Stimulated activated CD4-positive, alpha-beta T cell treated with anti-CD3 and anti-CD28 coated beads, Interleukin-12 subunit alpha, Interleukin-12 subunit beta, amount 100 ng/mL, for 24 hours (primary cell): ENCODE measurements at places on chromosomes 7 and 10.

DNA sequence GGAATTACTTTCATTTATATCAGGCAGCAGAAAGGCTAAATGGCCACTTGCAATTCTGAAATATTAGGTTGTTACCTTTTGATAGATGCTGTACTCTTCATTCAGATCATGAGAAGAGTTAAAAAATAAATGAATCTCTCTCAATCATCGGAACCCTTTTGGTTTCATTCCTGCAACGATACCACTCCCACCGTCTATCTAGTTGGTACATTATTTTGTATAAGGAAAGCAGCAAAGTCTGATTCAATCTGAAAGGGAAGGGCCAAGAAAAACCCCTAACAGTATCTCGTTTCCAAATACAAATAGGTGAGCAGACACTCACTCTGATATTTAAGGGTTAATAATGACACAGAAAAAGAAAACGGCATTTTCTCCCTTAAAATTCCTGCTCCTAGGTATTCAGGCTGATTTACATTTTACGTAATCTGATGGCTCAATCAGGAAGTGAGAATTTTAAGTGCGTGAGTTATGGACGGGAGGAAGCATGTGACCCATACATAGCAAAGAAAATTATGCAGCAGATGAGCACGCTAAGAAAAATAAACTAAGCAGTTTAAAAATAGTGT lies 209.4 kb upstream of the KLF14 start:
- no peak for DNase-seq

DNA sequence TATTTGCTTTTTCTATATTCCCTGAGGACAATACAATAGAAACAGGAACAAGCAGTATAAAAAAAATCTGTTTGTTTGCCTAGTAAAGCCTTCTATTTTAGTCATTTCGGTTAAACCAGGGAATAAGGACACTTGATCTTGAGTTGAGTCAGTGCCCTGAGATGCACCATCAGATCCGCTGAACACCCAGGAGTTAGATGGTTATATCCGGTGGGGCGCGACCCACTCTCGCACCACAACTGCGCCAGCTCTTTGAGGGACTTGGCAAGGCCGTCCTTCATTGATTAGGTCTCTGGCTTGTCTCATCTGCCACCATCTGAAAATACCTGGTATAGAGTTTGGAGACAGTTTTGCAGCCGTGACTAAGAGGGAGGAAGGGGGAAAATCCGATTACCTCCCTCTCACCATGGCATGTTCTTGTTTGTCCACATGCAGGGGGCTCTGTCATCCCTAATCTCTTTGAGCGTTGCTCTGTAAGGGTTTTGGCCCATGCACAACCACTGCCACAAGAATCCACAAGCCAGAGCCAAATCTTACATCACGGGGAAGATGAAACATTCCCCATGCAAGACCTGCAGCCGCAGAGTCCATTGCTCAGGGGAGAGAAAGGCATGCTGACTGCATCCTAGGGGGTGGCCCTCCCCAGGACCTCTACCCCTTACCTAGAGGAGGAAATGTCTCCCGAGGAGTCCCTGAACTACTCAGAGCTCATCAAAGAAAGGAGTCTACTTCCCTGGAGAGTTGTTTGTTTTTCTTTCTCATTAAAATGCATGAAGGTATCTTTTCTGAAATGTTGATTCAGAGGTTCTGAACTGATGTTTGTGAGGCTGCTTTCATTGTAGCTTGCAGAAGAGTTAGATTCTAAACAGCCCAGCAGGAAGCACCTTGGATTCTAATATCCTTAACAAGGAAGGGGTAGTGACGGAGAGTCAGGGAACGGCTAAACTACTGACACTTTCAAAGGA lies 101.6 kb upstream of the FAM171A1 start:
- no peak for DNase-seq

DNA sequence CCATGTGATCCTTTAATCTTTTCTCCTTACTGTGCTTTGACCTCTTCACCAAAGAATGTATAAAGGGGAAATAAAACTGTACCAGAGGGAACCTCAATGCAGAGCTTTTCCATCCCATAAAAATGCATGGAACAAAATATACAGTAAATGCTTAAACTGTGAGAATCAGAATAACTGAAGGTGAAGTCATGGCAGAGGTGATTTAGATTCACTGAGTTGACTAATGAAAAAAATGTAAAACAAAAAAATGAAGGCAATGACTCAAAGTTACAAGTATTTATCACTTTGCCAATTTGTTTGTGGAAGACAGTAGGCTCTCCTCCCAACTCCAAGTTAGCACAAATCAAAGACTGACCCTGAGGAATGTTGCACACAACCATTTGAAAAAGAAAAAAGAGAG lies 1331.6 kb upstream of the SORCS1 start:
- DNase-seq, result no peak

DNA sequence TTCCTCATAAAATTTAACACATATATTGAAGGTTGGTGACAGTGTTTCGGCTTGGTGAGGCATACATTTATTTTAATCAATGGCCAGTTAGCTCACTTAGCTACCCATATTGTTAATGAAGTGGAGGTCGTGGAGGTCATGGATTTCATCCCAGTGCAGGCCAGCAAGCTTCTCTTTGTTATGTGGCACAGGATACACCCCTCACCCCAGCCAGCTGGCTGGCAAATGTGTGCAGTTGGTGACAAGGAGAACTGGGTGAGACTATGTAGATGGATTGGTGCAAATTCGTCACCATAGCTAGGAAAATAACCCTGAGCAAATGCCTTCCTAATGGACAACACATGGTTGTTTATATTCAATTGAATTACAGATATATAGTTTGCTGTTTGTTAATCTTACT lies 50.5 kb upstream of the FOXP2 start:
- DNase-seq, result no peak

- DNase-seq, result no peak
Observed at GRCh38 chr10:5373307-5373706, 8.5 kb downstream of the UCN3 start.

DNA sequence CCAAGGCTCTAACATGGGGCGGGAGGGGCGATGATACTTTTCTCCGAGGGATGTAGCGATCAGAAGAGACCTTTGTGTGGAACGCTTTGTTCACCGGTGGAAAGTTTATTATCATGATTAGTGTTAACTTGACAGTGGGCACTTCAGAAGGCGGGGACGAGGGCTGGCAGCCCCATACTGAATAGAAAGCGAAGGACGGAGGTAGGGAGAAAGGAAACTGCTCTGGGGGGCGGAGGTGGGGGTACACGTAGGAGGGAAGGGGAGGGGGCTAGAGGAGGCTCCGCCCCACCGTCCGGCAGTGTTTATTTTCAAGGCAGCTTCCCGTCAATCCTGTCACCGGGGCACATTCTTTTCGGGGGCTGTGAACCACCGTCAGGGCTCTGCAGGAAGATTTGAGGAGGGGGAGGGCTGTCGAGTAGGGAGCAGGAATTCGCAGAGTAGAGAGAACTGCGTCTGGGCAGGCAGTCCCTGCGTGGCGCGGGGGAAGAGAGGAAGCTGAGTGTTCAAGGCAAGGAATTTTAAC lies 9.4 kb upstream of the NKX2-3 start:
- no peak for DNase-seq

- DNase-seq, result no peak
Observed at GRCh38 chr10:114022766-114023597, 20.7 kb upstream of the ADRB1 start.

GRCh38 chr10:12790270-12790669 lies 211.2 kb downstream of the CCDC3 start:
- DNase-seq, result no peak

- no peak for DNase-seq
Observed at GRCh38 chr10:48639632-48640031, 34.8 kb upstream of the ARHGAP22 start.

DNA sequence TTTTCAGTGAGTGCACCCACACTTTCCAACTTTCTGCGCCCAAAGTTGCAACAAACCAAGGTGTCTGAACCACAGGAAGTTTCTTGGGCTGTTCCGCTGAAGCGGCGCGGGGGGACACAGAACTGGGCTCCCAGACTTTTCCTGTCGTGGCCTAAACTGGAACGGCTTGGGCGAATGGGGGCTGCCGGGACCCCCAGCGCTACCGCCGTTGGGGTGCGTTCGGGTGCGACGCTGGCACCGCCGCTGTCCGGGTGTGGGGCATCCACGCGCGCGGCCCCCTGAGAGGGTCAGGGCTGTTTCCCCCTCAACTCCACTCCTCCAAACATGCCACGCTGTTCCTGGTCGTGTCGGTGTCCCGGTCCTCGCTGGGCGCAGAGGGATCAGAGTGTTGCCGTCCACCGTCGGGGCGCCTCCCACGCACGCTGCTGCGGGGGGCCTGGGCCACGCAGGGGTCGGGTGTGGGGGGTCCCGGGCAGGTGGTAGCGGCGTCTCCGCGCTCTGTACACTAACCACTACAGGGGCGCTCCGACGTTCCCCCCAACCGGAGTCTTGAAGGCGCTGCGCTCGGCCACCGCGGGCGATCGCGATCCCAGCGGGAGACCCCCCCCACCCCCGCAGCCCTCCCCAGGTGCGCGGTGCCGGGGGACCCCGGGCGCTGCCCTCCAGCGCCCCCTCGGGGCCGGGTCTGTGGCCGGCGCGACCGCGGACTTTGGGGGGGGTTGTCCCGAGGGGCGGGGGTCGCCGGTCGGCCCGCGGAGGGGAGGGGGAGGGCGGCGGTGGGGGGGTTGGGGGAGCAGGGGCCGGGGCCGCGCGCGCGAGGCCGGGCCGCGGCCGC lies 2.2 kb upstream of the CUX1 start:
- DNase-seq, result peak; percentile 40

- DNase-seq, result no peak
Observed at GRCh38 chr7:55046582-55047342, 27.9 kb downstream of the EGFR start.

- no peak for DNase-seq
Observed at GRCh38 chr10:123355748-123356481, 201.7 kb downstream of the BUB3 start.

DNA sequence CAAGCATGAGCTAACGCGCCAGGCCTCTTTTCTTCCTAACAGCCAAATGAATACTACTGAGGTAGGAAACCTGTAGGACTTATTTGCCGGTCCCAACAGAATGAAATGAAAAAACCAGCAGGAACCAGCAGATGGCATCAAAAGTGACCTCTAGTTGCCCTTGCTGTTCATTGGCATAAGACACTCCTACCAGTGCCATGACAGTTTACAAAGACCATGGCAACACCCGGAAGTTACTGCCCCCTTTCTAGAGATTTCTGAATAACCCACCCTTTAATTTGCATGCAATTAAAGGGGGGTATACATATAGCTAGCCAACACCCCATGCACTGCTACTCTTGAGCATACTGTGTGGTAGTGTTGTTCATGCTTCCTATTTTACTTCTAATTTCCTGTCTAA lies 65.2 kb downstream of the ATE1 start:
- DNase-seq, result no peak

DNA sequence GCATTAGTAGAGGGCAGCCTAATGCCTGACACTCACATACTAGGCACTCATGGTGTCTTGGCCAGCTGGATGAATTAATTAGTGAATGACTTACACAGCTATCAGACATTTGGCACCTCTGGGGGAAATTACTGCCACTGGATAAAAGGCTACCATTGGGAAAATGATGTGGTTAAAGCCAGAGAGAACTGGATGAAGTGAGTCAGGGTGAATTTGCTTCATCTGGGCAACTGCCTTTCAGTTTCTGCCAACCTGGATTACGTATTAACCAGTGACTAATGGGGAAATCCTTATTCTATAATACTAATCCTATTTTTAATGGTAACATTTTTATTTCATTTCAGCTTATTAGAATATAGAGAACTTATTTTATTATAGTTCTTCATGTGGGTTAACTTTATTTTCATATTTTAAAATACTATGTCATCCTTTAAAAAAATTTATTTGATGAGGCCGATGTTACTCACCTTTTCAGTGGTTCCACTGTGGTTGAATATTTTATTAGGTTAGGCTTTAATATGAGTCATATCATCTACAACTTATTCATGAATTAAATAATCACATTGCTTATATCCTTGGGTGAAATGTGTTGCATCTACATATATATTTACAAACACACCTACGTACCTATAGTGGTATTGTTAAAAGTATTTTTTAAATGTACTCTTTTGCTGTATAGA lies 85.6 kb upstream of the CAPZA2 start:
- DNase-seq, result no peak

DNA sequence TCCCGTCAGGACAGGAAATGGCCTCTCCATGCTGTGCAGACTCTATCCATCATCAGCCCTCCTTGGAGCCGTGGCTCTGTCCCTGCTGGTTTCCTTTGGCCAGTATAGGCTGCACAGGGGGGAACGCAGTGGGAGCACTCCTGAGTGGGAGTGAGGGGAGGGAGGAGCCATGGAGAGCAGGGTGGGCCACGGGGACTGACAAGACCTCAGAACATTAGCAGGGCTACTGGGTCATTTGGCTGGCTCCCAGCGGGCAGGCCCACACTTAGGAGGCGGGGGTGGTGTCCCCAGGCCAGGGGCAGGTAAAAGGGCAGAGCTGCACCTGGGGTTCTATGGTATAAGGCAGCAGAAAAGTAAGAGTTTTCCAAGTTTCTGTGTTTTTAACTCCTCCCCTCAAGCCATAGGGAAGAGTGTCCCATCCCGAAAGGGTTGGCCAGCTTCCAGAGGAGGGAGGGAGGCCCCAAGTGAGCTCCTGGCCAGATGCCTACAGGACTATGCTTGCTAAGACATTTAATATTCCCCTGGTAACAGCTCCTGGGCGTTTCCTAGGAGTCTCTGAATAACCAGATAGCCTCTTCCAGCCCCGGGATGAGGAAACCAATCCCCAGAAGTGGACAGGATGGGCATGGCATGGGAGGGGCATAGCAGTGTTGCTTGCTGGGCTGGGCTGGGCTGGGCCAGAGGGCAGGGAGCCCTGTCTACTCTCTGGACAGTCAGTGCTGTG lies 5.5 kb upstream of the OPN4 start:
- no peak for DNase-seq

DNA sequence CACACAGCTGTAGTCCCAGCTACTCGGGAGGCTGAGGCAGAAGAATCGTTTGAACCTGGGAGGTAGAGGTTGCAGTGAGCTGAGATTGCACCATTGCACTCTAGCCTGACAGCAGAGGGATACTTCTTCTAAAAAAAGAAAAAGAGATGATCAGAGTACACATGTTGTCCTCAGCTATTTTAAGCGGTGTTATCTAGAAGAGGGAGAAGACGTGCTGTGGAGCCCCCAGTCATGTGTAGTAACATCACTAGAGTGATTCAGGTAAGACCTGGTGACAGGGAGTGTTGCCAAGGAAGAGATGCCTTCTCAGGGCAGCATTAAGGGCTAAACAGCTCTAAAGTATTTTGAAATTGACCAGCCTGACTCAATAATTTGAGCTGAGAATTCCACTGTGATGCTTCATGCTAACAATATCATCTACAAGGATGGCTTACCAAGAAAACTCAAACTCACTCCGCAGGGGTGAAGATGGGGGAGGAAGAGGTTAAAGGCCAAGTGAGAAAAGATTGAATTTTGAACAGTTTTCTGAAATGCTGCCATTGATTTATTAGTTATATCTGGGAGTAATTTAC lies 97.4 kb downstream of the KLF6 start:
- DNase-seq, result no peak

- no peak for DNase-seq
Observed at GRCh38 chr7:121054925-121055324, 66.4 kb downstream of the CPED1 start.

GRCh38 chr10:72252972-72253371 lies 20.8 kb upstream of the DDIT4 start:
- no peak for DNase-seq

DNA sequence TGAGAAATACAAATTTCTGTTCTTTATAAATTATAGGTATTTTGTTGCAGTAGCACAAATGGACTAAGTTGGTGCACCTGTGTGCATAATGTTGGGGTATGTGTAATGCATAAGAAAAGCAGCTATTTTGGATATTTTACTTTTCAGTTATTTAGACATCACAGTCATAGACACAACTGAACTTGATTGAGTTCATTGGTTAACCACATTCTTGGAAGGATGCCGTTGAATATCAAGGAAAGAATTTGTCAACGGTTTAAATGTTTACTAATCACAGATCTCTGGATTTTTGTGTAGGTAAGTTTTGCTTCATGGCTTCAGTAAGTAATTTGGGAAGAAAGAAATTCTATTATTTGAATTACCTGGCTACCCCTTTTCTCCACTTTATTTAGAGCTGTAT lies 4.1 kb downstream of the OTUD1 start:
- DNase-seq, result no peak
